ENCODE measurements at places on chromosomes 3 and 15. TPM values are rescaled to one million over a fixed set of nuclear protein-coding genes. Genes with fewer than 3 reads are reported as not detected.

The IMPG2 gene
- 0.33 TPM for total RNA-seq

The PDZRN3 gene
- 51.2 TPM for total RNA-seq

The MELTF gene
- 4.9 TPM for total RNA-seq

The SAMMSON gene
- total RNA-seq, result not detected

The FBXW12 gene
- 0.15 TPM for total RNA-seq

The ESYT3 gene
- total RNA-seq, result not detected

The SNTN gene
- total RNA-seq, result not detected

The MKRN2OS gene
- 0.33 TPM for total RNA-seq

The CLDN1 gene
- 0.15 TPM for total RNA-seq

The LMOD3 gene
- total RNA-seq, result under 0.01 TPM

The EIF2B5 gene
- 25.0 TPM for total RNA-seq

The FBLN2 gene
- 195 TPM for total RNA-seq

The KBTBD8 gene
- 1.3 TPM for total RNA-seq
